CD14-positive monocyte (primary cell): ENCODE measurements at places on chromosomes 7 and 10. TPM values are rescaled to one million over a fixed set of nuclear protein-coding genes. Genes with fewer than 3 reads are reported as not detected.

DNA sequence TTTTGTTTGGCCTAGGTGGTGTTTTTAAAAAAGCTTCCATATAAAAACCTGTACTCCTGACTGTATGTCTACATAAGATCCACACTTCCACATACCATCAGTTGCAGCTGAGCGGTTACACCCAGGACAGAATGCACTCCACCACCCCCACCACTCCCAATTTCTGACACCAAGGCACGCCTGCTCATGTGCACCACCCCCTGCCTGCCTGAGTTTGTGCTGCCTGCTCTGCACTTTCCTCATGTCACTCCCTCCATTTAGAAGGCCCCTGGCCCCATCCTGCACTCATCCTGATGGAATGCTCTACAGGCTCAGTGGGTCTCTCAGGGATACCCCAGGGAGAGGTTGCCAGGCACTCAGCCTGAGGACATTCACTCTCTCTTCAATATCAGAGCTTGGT is 6.5 kb downstream of the VPS41 start:
- no peak overlapping the region for H3K27ac ChIP-seq
- peaks cover 17% of the 10 kb centered on the region for H3K36me3 ChIP-seq

DNA sequence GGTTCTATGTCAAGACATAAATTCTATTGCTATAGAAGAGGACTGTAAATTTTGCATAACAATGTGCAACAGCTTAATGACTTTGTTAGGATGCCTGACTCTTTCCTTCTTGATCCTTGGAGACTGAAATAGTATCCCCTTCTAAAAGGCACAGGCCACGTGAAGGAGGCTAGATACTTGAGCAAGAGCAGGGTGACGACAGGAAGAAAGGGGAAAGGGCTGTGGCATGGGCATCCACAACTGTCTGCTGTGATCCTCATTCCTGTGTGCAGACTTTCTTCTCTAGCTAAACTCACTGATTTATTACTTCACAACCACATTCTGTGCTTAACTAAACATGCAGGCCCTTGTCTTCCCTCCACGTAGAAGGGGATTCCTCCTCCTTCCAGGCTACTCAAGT is 1111.8 kb upstream of the C7orf33 start:
- no peaks in the 10 kb centered on the region for H3K4me1 ChIP-seq
- H3K36me3 ChIP-seq: no peaks in the 10 kb centered on the region
- no peak overlapping the region for H3K27ac ChIP-seq
- no peak overlapping the region for H3K4me3 ChIP-seq

- H3K27me3 ChIP-seq: no peaks in the 10 kb centered on the region
- H3K4me3 ChIP-seq: no peak overlapping the region
- no peaks in the 10 kb centered on the region for H3K4me1 ChIP-seq
- H3K27ac ChIP-seq: no peak overlapping the region
- DNase-seq: peak; percentile 6
- no peaks in the 10 kb centered on the region for H3K36me3 ChIP-seq
Measured at GRCh38 chr7:108613147-108613948, 43.7 kb downstream of the DNAJB9 start.

DNA sequence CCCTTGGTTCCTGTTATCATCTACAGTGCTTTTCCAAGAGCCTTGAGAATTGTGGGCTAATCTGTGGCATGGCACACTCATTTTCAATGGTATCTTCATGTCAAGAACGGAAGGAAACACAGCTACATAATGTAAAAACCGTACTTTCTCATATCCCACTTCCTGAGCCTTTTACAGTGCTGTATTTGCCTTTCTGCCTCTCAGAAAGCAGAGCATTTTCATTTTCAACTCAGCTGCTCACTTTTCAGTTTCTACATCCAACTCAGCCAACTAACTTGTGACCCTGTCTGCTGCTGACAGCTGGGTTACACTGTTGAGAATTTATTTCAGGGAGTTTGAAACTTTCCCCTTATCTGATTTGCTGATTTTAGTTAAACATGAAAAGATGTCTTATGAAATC is 875.8 kb upstream of the KCND2 start:
- no peak overlapping the region for H3K4me3 ChIP-seq
- no peak for DNase-seq
- H3K27ac ChIP-seq: no peak overlapping the region

GRCh38 chr7:10579561-10579960 is 394.1 kb upstream of the PHF14 start:
- no peak for DNase-seq
- no peaks in the 10 kb centered on the region for H3K36me3 ChIP-seq
- H3K27me3 ChIP-seq: no peaks in the 10 kb centered on the region
- H3K27ac ChIP-seq: no peak overlapping the region

WNT8B gene
- not detected for polyA plus RNA-seq
